Thymus (tissue), 14 donors: ENCODE measurements at places on chromosomes 1 and 21. TPM values are rescaled to one million over a fixed set of nuclear protein-coding genes. Genes with fewer than 3 reads are reported as not detected.
A peak's percentile ranks its signal among the peaks of the same experiment; 100 is the strongest.

GRCh38 chr1:36115931-36116330, 9.1 kb downstream of the COL8A2 start:
- DNase-seq = no peak

GRCh38 chr1:22861764-22862440, 110.8 kb downstream of the LACTBL1 start:
- DNase-seq = no peak

DNA sequence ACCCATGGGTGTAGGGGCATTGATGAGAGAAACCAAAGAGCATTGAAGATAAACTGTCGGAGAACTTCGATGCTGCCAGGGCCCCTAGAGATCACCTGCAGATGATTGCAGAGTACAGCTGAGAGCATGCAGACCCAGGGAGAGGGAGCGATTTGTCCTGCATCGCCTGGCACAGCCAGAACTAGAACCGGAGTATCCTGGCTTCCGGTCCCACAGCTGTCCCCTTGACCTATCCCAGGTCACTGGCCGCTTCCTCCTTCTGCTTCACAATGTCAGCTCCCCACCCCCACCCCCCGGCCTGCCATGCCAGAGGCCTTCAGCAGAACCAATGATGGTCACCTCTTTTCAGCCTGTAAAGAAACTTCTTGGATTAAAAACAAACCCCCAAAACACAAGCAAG, 29.2 kb upstream of the SOX13 start:
- DNase-seq = no peak

GRCh38 chr1:27360159-27361043, 6.4 kb downstream of the MAP3K6 start:
- DNase-seq = peak; percentile 48

DNA sequence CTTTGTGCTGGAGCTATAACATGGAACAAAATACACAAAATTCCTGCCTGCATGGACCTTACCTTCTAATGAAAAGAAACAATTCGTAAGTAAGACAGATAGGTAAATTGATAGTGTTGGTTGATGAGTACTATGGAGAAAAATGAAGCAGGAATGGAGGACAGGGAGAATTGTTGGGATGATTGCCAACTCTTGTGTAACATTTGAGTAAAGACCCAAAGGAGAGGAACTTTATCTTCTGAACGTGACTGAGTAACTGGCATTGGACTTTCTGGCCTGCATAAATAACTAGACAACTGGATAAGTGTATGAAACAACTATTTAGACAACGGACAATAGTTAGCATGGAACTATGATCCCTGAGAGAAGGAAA, 6.8 kb upstream of the EFCAB14 start:
- no peak for DNase-seq

The COL24A1 gene
- 1.3 TPM for polyA plus RNA-seq
